DND-41 (cell line): ENCODE measurements at places on chromosomes 11 and 22.

DNA sequence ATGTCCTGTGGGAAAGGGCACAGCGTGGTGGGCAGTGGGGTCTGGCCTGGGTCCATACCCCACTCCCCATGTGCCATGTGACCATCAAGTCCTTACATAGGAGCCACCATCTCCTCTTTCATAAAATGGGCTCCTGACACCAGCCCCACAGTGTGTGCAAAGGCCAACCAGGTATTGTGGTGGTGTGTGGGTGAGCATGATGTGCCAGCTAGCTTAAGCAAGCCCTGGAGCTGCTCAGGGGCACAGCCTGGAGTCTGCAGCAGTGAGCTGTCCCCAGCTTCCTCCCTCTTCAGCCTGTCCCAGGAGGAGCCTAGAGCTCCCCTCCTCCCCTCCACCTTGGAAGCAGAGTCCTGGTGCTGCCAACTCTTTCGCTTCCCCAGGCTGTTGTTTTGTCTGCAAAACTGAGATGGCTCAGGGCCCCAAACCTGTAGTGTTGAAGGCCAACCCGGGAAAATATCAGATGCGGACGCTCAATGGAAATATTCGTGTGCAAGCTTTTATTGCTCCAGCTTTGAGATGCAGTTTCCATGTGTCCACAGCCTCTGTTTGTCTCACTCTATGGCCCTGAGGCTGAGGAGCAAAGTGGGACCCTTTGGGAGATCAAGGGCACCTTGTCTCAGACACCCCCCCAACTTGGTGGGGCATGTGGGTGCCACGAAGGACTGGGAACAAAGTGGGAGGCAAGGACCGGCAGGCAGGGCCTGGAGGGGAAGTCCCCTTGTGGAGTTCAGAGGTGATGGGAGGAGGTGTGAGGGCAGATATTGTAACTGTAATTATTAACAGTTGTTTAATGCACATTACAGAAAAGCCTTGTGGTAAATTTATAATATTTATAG lies 92.6 kb downstream of the CTTN start:
- DNase-seq = no peak

GRCh38 chr22:44994399-44995104 lies 15.3 kb downstream of the PHF21B start:
- DNase-seq = no peak

GRCh38 chr22:30286813-30287647 lies 2.3 kb downstream of the CASTOR1 start:
- peak; percentile 86 for DNase-seq

- no peak for DNase-seq
Measured at GRCh38 chr11:4495487-4495886, 13.0 kb downstream of the OR52K1 start.

DNA sequence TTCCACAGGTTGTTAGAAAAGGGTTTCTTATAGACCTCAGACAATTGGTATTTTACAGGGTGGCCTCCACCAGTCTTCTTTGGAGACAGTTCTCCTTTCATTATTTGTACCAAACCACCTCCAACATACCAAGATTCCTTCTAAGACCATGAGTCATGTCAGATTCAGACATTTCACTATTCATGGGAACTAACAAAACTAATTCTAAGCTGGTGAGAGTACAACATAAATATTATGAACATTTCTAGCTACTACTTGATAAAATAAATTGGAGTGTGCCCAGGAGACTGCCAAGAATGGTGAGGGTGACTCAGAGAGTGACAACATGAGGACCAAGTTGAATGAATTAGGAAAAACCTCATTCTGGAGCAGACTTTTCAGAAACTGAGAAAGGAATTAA lies 494.6 kb upstream of the LRRC4C start:
- no peak for DNase-seq
